ENCODE measurements at places on chromosomes 1 and 21.

- no peak for DNase-seq
These were observed 48.4 kb downstream of the COLGALT2 start for GRCh38 chr1:183989078-183989577.

DNA sequence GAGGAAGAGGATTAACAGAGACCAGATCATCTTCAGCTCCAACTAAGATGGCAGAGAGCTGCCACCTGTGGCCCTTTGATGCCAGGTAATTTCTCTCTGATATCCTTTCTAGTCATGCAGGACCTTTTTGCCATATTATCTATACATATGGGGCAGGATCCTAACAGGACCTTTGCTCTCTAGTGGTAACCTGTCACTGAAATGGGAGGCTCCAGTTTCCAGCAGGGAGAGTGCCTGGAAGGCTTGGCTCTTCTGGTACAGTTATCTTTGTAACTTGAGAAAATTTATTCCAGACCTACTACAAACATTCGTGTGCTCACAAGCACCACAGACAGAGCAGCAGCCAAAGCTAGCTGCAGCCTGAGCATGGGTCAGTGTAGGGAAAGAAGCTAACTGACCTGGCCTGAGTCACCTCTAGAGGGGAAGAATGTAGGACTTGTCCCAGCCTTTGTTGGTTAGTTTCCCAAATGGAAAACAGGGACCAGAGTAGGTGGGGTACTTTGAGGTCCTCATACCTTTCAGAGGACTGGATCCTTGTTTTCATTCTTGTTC is 86.5 kb upstream of the MACF1 start:
- no peak for DNase-seq

DNA sequence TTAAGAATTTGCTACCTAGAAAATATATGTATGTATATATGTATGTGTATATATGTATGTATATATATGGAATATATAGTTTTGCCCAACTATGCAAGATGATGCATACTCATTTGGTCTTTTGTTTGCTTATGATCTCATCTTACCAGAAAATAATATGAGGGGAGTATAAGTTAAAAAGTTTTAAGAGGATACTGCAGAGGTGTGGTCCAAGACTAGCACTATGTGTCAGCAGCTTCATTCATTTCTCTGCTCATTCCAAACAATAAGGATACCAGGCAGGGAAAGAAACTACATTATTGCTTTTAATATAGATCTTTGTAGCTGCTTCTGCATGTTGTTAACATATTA is 22.8 kb downstream of the RCOR3 start:
- no peak for DNase-seq

- no peak for DNase-seq
These were observed 236.4 kb downstream of the USH2A start for GRCh38 chr1:216186816-216187215.

DNA sequence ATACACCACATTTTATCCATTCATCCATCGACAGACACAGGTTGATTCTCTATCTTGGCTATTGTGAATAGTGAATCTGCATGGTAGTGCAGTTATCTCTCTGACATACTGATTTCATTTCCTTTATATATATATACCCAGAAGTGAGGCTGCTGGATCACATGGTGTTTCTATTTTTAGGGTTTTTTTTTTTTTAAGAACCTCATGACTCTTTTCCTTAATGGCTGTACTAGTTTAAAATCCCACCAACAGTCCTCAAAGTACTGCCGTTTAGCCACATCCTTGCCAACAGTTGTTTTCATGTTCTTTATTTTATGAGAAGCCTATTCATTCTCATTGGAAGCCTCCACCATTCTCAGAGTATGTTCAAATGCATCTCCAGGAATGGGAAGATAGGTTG is 258.7 kb upstream of the SNX7 start:
- DNase-seq, result no peak

GRCh38 chr1:67463298-67463955 is 33.2 kb upstream of the SERBP1 start:
- no peak for DNase-seq

GRCh38 chr1:155961937-155962336 is 16.4 kb downstream of the ARHGEF2 start:
- DNase-seq, result no peak
